ENCODE measurements at places on chromosomes 2 and 18.
A peak's percentile ranks its signal among the peaks of the same experiment; 100 is the strongest.

GRCh38 chr2:82314836-82315472 is 2010.4 kb upstream of the LRRTM1 start:
- no peak for DNase-seq

- DNase-seq: no peak
These were observed 124.8 kb downstream of the SCG2 start for GRCh38 chr2:223477318-223477717.

DNA sequence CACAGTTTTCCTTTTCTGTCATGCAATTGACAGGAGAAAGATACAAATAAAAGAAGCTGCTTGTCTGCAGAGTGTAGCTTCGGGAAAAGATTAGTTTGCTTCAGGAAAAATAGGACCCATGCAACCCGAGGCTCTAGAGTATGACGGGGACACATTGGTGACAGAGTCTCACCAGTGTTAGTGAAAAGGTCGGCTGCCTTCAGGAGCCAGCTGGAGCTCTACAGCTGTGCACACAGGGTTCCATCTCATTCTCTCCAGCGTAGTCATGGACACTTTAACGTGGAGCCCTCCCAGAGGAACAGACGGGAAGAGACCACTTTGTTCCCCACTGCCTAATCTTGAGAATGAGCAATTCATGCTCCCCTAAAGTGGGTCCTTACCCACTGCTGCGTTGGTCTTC is 42.9 kb downstream of the FECH start:
- DNase-seq: no peak

GRCh38 chr2:108612153-108612513 is 77.9 kb downstream of the LIMS1 start:
- no peak for DNase-seq

DNA sequence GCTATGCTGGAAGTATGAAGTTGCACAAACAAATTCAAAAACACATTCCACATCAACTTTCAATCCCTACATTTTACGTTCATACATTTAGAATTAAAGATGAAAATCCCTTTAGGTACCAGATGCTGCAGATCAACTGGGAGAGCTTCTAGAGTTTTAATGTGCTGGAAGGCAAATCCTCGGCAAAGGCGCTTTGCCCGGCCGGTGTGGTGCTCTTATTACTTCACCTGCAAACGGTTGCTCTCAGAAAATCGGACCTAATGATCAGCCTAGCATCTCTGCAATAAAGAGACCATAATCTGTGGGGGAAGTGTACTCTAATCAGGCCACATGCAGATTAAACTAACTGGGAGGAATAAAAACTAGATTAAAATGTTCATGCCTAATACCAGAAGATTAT is 513.8 kb downstream of the ZEB2 start:
- no peak for DNase-seq

DNA sequence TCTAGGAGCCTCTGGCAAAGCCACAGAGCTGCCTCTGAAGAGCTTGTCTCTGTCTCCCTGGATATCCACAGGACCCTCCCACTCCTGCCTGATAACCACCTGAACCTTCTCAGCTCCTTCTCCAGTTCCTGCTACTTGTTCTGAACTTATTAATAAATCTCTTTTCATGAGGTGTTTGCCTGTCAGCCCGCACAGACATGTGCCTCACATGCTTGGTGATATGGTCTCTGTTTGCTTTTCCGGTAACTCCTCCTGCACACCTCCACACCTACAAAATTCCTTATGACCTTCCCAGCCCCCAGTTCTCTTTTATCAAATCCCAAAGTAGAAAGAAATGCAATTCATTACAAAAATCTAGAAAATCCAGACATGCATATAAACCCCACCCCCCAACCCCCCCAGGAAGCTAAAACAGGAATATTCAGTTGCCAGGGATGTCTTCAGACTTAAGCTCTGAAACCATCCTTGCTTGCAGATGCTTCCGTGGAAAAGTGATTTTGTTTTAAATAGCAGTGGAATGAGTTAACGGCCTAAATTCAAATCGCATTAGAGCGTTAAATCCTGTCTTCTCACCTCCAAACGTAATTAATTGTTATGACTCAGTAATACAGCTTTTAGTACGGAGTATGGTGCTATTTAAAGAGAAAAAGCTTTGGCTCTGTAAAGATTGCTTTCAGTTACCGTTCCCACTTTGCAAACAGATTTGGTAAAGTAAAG is 2.1 kb upstream of the PID1 start:
- no peak for DNase-seq

GRCh38 chr18:54159906-54160305 is 64.6 kb downstream of the MBD2 start:
- DNase-seq: no peak

DNA sequence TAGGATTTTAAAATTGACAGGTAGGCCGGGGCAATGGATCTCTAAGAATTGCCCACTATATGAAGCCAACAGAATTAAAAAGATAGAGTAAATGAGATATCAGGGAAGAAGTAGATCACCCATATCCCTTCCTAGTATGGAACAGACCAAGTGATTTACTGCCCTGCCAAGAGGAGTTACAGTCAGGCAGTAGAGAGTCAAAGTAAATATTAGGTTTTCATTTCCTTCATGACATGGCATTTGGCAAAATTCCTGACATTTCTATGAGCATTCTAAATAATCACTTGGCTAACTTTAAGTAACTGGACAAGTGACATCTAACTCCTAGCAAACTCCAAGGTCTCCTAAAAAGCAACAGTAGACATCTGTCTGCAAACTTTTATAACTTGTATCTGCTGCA is 33.5 kb downstream of the GALNT5 start:
- no peak for DNase-seq

- DNase-seq: no peak
These were observed 67.2 kb upstream of the UBXN4 start for GRCh38 chr2:135674453-135674852.

- no peak for DNase-seq
These were observed 2.7 kb downstream of the COLEC11 start for GRCh38 chr2:3597567-3597966.

DNA sequence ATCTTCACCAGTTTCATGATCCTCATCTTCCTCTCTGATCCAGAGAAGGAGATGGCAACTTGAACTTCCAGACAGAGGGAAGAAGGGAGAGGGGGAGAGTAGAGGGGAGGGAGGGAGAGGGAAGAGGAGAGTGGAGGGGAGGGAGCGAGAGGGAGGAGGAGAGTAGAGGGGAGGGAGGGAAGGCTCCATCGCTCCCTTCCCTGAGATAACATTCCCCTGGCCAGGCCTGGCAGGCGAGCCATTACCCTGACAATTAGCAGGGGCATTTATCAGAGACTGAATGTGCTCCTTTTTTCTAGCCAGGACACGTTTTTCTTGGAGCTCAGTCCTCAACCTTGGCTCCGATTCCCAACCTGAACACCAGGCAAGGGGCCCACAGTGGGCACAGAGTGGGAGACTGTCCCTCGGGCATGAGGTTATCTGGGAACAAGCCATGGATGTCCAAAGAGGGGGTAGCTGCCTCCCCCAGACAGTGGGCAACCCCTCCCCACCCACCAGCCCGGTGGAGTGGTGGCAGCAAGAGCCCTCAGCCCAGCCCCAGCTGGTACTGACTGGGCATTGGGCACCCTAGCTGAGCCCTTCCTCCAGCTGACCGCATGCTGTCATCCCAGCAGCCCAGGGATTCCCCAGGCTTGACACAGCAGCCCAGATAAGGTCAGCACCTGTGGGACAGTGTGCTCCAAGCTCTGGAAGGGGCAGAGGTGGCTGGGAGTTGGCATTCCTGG is 81.8 kb downstream of the TNS1 start:
- DNase-seq: no peak

GRCh38 chr2:145829931-145830330 is 1310.0 kb upstream of the ZEB2 start:
- no peak for DNase-seq

- no peak for DNase-seq
These were observed at the start of gene DQX1 for GRCh38 chr2:74525717-74526648. Gene DQX1, minus strand, starts transcription at chr2:74526231. Its CDS starts 502 bp downstream, at chr2:74525729.

- DNase-seq: no peak
These were observed 62.0 kb downstream of the TMEM185B start for GRCh38 chr2:120161190-120161589.

- DNase-seq: no peak
These were observed 87.5 kb downstream of the MBP start for GRCh38 chr18:77044866-77045664.

DNA sequence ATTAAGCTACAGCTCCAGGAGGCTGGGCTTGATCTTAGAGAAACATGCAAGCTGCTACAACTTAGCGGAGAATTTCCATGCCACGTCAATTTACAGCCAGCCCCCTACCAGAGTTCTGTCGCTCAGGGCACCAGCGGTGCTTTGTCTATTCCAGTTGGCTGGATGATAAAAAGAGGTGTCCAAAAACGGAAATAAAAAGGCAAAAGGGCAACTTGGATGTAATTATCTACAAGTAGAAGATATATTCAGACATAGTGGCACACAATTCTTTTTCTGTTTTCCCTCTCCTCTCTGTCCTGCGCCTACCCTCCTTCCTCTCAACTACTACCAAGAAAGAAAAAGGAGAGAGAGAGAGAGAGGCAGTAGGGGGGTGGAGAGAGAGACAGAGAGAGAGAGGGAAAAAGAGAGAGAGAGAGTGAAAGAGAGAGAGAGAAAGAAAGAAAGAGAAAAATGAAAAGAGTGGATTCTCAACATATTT is 363 bp upstream of the RFTN2 start:
- DNase-seq: no peak

GRCh38 chr2:17940091-17940630 is 61.7 kb downstream of the KCNS3 start:
- DNase-seq: no peak

DNA sequence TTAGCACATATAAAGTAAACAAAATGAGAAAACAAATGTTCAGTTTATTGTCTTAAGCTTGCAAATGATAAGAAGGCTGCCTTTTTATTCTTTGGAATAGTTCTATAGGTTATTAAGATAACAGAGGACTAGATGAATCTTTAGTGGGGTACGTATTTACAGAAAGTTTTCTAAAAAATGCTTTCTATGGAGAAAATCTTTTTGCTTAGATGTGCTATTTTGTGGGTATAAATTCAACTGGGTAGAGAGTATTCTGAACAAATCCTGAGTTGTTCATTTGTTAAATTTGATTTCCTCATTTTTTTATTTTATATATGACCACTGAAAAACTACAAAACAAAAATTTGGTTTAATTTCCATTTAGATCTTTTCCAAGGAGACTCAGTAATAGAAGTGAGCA is 566.9 kb downstream of the PLCL1 start:
- no peak for DNase-seq

DNA sequence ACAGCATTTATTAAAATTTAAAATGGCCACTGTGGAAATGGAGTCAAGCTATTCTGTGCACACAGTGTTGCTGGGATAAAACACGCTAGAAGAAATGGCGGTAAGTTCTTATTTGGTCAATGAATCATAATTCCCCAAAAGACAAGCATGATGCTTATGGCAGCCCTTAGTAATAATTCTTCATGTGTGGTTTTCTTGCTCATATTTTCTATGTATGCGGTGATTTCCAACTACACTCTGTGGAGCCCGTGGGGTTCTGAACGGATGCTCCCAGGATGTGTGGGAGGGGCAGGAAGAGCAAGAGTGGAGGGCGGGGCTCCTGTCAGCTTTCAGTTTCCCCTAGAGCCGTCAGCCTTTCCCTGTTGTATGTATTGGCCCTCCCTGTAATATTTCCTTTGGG is 91.7 kb upstream of the RMDN2 start:
- no peak for DNase-seq

- DNase-seq: no peak
These were observed 46.6 kb upstream of the HNRNPA3 start for GRCh38 chr2:177165721-177166711.

GRCh38 chr2:195622966-195623365 is 34.1 kb upstream of the SLC39A10 start:
- DNase-seq: no peak

DNA sequence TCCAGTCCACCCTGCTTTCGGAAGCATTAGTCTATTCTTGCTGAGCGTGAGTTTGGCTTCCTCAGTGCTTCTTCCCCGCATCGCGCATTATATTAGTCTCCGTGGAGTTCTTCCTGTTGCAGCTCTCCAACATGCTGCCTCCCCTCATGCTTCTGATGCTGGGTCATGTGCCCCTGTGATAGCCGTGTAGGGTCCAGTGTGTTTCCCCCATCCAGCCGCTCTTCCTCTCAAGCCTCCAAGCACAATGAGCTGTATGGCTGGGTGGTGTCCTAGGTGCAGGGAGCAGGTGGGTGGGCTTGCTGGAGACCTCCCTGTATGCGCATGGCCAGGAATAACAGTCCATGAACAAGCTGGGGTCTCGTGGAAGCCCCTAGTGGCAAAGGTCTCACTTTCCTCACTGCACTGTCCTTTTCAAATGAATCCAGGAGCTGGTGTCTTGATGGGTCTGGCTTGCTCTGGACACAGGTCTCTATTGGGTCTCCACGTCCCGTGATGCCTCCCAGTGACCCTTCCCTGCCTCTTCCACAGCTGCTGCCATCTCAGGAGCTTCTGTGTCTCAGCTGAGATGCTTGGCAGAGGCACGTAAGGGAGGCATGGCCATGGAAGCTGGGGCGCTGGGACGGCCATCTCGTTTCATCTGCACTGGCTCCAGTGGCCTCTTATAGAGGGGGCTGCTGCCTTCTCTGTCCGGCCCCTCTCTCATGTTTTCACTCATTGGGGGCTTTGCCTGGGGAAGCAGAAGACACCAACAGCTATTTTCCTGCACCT is 54.8 kb upstream of the HDAC4 start:
- no peak for DNase-seq

DNA sequence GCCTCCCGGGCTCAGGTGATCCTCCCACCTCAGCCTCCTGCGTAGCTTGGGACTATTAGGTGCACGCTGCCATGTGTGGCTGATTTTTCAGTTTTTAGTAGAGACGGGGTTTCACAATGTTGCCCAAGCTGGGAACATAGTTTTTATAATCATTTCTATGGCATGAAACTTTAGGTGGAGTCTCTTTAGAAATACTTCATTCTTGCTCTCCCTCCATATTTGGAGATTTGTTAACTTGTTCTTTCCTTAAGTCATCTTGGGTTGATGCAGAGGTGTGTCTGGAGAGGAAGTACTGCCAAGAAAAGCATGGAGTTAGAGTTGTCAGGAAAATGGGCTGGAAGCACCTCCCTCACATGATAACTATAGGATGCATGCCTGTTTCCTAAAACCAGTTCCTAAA is 17.4 kb downstream of the ZNF532 start:
- DNase-seq: no peak

- DNase-seq: no peak
These were observed 259.6 kb downstream of the NUP35 start for GRCh38 chr2:183383854-183384253.

- peak; percentile 20 for DNase-seq
These were observed 10.2 kb upstream of the MMADHC start for GRCh38 chr2:149597668-149598326.

DNA sequence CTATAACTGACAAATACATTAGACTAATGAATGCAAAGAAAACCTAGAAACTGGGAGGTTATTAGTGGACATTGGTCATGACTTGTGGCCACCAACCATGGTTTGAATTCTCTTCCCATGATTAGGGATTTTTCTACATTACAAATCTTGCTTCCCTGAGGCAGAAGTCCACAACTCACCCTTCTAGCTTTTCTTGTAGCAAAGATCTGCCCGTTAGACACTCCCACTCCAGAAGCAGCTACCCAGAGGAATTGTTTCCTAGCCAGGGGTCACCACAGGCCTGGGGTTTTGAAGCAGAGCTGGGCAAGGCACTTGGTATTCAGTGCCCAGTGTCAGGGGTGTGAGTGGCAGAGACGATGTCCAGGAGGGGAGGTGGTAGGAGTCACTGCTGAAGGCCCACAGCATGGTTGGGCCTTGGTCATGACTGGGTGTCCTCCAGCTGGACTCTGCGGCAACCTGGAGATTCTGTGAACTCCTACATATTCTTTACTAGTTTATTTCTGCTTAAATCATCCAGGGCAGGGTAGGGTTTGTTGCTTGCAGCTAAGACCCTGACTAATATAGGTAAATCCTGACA is 54.9 kb downstream of the ACTR2 start:
- no peak for DNase-seq

Measured in stimulated activated CD8-positive, alpha-beta memory T cell treated with anti-CD3 and anti-CD28 coated beads, Interleukin-2, amount 100 ng/mL, for 1 hour (primary cell).